Muscle of leg (tissue), 16 donors: ENCODE measurements at places on chromosomes 1 and 21. TPM values are rescaled to one million over a fixed set of nuclear protein-coding genes. Genes with fewer than 3 reads are reported as not detected.

The IVNS1ABP gene
- total RNA-seq: 52.2 TPM

The ARHGEF16 gene
- 0.40 TPM for total RNA-seq

The CD5L gene
- not detected for total RNA-seq

The SH2D1B gene
- 0.27 TPM for total RNA-seq

The ARHGAP29 gene
- total RNA-seq: 29.1 TPM

The OR11L1 gene
- not detected for total RNA-seq

DNA sequence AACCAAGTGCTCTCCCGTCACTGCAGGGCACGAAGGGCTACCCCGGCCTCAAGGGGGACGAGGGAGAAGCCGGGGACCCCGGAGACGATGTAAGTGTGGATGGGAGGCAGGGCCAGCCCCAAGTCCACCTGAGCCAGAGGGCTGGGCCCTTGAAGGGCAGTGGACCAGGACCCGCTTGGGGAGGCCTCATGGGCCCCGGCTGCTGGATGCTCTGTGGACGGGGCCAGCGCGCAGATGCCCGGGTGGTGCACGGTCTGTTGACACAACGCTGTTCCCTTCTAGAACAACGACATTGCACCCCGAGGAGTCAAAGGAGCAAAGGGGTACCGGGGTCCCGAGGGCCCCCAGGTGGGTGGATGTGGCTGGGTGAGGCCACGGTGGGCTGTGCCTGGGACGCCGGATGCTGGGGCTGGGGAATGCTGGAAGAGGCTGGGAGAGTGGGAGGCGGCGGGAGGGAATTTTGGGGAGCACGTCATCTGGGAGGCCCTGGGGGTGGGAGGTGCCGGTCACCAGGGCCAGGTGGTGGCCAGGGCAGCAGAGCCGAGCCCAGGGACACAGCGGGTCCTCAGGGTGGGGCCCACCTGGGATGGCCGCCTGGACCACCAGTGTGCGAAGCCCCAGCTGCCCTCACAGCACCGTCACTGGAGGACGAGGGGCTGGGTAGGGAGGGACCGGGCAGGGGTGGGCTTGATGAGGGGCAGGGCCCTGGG is 17.5 kb downstream of the COL6A1 start:
- H3K4me3 ChIP-seq: no peak overlapping the region
- H3K27ac ChIP-seq: no peak overlapping the region
- peaks cover 92% of the 10 kb centered on the region for H3K36me3 ChIP-seq

DNA sequence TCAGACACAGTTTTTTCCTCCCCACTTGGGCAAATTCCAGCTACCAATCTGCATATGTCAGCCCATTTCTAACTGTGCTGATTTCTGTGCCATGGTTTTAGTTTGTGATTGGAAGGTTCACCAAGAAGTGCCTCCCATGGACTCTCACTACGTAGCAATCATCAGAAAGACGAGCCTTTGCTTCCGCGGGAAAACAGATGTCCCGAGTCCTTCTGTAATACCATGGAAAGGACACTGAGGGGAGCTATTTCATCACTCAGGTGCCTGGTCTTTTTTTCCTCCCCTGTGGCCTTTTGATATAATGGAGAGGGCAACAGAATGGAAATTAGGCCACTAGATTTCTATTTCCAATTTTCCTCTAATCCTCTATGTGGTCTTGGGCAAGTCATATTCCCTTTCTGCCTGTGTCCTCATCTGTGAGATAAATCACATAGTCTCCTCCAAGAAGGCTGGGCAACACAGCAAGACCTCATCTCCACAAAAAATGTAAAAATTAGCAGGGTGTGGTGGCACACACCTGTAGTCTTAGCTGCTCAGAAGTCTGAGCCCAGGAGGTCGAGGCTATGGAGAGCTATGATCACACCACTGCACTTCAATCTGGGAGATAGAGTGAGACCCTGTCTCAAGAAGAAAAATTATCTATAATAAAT is 24.8 kb downstream of the LEMD1 start:
- no peak overlapping the region for H3K4me3 ChIP-seq
- H3K36me3 ChIP-seq: no peaks in the 10 kb centered on the region
- DNase-seq: peak; percentile 29
- H3K27me3 ChIP-seq: peaks cover 3% of the 10 kb centered on the region

GRCh38 chr1:234535763-234536515 is 57.0 kb upstream of the TARBP1 start:
- no peaks in the 10 kb centered on the region for H3K36me3 ChIP-seq
- H3K4me3 ChIP-seq: no peak overlapping the region
- peak overlapping the region; percentile 93 for H3K27ac ChIP-seq
- H3K4me1 ChIP-seq: peaks cover 97% of the 10 kb centered on the region

DNA sequence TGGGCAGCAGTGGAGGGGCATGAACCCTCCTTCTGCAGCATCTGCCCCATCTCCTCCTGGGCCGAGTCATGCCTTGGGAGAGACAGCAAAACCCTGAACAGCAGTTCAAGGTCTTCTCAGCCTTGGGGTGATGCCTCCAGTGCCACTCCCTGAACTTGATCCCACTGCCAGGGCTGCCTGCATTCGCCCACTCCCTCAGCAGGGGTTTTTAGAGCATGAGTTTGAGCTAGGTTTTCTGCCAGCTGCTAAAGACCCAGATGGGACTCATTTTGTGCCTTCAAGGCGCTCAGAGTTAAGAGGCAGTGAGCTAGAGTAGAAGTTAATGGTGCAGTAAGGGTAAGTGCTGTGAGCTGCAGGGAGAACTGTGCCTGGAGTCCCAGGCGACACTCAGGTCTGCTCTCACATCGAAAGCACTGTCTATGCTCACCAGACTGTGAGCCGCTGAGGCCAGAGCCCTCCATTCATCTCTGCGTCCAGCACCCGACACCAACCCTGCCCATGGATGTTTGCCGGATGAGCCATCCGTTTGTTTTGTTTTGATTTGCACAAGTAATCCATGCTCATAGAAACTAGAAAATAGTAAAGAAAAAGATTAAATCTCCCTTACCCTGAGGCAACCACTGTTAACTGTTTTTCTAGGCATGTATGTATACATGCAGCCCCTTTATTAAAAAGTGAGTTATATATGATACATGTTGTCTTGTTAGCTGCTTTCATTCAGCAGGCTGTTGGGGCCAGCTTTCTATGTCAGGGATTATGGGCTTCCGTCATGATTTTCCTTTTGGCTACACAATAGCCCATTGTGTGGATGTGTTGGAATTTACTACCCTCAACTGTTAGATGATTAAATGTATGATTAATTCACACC is 67.8 kb downstream of the VPS26C start:
- peaks cover 64% of the 10 kb centered on the region for H3K36me3 ChIP-seq
- H3K4me1 ChIP-seq: peaks cover 7% of the 10 kb centered on the region
- no peak for DNase-seq
- H3K27ac ChIP-seq: peak overlapping the region; percentile 39
- no peak overlapping the region for H3K4me3 ChIP-seq

GRCh38 chr21:40244981-40245380 is 377.7 kb downstream of the PCP4 start:
- no peaks in the 10 kb centered on the region for H3K36me3 ChIP-seq
- no peak overlapping the region for H3K27ac ChIP-seq
- DNase-seq: no peak

- H3K4me3 ChIP-seq: no peak overlapping the region
- peaks cover 7% of the 10 kb centered on the region for H3K4me1 ChIP-seq
Observed at GRCh38 chr1:235910357-235911299, 43.9 kb upstream of the LYST start.

- DNase-seq: no peak
- no peak overlapping the region for H3K4me3 ChIP-seq
- H3K36me3 ChIP-seq: no peaks in the 10 kb centered on the region
- no peak overlapping the region for H3K27ac ChIP-seq
Observed at GRCh38 chr21:26852423-26852822, 7.2 kb upstream of the ADAMTS1 start.

DNA sequence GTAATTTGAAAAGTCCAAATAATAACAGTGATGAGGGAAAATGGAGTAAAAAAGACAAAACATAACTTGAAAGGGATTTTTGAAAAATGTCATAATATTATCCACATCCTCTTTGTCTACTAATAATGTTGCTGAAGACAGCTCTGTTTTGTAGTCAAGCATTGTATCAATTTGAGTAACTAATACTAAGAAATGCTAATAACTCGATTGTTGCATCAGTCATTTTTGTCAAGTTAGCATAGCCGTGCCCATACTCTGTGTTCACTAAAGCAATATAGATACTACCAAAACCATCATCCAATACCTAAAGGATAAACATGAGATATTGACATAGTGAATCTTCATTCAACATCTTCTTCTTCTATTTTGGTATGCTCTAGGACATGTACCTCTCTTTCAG is 17.3 kb downstream of the PDC start:
- H3K27ac ChIP-seq: no peak overlapping the region
- no peak for DNase-seq
- H3K36me3 ChIP-seq: no peaks in the 10 kb centered on the region
- H3K27me3 ChIP-seq: no peaks in the 10 kb centered on the region

GRCh38 chr1:116496898-116497297 is 73.9 kb downstream of the CD58 start:
- peaks cover 11% of the 10 kb centered on the region for H3K4me1 ChIP-seq
- H3K27me3 ChIP-seq: no peaks in the 10 kb centered on the region
- DNase-seq: no peak
- no peaks in the 10 kb centered on the region for H3K36me3 ChIP-seq

GRCh38 chr1:145719230-145720079 is at the start of gene CD160:
Gene CD160 (plus strand): TSS chr1:145719499. CDS start chr1:145728328, 8,829 bp downstream.
- no peak for DNase-seq
- no peak within 1 kb of the TSS for H3K4me3 ChIP-seq
- no peak within 1 kb of the TSS for H3K27ac ChIP-seq
- H3K4me1 ChIP-seq: peaks cover 11% of the 10 kb centered on the region
- H3K36me3 ChIP-seq: no peaks in the 10 kb centered on the region

DNA sequence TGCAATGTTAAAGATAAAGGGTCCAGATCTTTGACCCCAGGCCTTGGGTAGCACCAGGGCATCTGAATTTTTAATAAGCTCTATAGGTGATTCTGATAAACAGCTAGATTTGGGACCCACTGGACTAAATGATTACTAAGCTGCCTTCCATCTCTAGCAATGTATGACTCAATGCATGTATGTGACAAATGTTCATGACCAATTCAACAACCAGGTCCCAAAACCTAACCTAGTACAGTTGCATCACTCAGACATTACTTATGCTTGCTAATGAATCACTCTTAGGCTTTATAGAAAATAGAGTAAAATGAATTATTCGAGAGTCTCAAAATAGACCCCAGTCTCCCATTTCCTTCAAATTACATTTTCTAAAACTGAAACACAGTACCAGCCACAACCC is 35.5 kb downstream of the RCAN1 start:
- DNase-seq: no peak
- no peaks in the 10 kb centered on the region for H3K27me3 ChIP-seq
- H3K36me3 ChIP-seq: no peaks in the 10 kb centered on the region
- H3K4me1 ChIP-seq: peaks cover 30% of the 10 kb centered on the region
- H3K4me3 ChIP-seq: no peak overlapping the region
- H3K27ac ChIP-seq: no peak overlapping the region

DNA sequence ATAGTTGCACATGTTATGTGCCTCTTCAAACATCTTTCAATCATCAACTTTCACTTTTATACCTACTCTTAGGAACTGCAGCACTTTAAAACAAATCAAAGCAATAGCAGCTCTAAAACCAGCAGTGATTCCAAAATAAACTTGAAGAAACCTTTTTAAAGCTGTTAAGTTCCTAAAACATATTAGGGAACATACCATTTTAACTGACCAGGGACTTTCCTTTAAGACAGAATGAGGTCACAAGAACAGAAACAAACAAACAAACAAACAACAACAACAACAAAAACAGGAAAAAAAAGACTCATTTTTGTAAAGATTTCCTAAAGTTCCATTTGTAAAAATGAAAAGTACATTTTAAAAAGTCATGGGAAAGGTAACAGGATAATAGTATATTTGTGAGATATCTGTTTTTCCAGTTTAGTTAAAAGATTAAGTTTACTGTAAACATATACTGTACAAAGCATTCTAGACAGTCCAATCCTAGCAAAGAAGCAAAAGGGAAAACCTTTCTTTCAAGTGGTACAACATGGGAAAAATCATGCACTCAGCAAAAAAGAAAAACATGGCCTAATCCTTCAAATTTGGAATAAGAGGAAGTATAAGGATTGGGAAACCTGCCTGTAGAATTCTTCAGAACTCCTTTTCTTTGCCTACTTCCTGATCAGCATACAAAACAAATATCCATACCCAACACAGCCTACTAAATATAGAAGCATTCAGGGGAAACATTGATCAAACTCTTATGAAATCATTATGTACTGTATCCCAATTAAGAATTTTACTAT is 45.5 kb downstream of the EPS15 start:
- no peaks in the 10 kb centered on the region for H3K27me3 ChIP-seq
- H3K4me1 ChIP-seq: no peaks in the 10 kb centered on the region
- no peak overlapping the region for H3K4me3 ChIP-seq
- peak; percentile 22 for DNase-seq
- peaks cover 3% of the 10 kb centered on the region for H3K36me3 ChIP-seq
- H3K27ac ChIP-seq: no peak overlapping the region

GRCh38 chr1:215146240-215146975 is 63.9 kb downstream of the KCNK2 start:
- no peak overlapping the region for H3K27ac ChIP-seq
- peak; percentile 56 for DNase-seq
- no peaks in the 10 kb centered on the region for H3K36me3 ChIP-seq
- no peaks in the 10 kb centered on the region for H3K4me1 ChIP-seq
- no peaks in the 10 kb centered on the region for H3K27me3 ChIP-seq

GRCh38 chr21:16873176-16873575 is 639.7 kb upstream of the CXADR start:
- H3K27ac ChIP-seq: no peak overlapping the region
- no peaks in the 10 kb centered on the region for H3K36me3 ChIP-seq
- H3K4me3 ChIP-seq: no peak overlapping the region
- DNase-seq: peak; percentile 15
- H3K4me1 ChIP-seq: no peaks in the 10 kb centered on the region

GRCh38 chr1:71921935-71922559 is 360.3 kb downstream of the NEGR1 start:
- no peaks in the 10 kb centered on the region for H3K36me3 ChIP-seq
- no peaks in the 10 kb centered on the region for H3K27me3 ChIP-seq
- no peak for DNase-seq

- H3K27me3 ChIP-seq: no peaks in the 10 kb centered on the region
- peak overlapping the region; percentile 70 for H3K27ac ChIP-seq
- H3K36me3 ChIP-seq: peaks cover 29% of the 10 kb centered on the region
- no peak overlapping the region for H3K4me3 ChIP-seq
- peak; percentile 83 for DNase-seq
Observed at GRCh38 chr1:214337511-214337910, 56.6 kb downstream of the SMYD2 start.

DNA sequence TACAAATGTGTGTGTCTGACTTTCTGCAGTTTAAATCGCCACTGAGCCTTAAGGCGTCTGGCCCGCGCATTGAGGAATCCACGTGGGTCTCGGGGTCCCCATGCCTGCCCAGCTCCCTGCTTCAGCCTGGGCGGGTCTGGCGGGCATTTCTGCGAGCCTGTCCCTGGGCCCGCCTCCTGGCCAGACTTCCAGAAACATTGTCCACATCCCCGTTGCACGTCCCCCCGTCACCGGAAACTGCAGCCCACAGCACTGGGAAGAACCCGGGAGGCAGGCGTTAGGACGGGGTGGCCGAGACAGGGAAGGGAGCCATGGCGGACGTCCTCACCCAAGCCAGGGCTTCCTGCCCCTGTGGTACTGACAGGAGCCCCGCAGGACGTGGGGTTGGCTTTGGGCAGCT is 113.1 kb upstream of the COL6A1 start:
- no peak overlapping the region for H3K4me3 ChIP-seq
- no peaks in the 10 kb centered on the region for H3K4me1 ChIP-seq
- H3K36me3 ChIP-seq: no peaks in the 10 kb centered on the region
- no peak overlapping the region for H3K27ac ChIP-seq
- peaks cover under 1% of the 10 kb centered on the region for H3K27me3 ChIP-seq

GRCh38 chr1:225735252-225736149 is 42.1 kb upstream of the SRP9 start:
- H3K36me3 ChIP-seq: no peaks in the 10 kb centered on the region
- H3K27me3 ChIP-seq: no peaks in the 10 kb centered on the region
- peaks cover 30% of the 10 kb centered on the region for H3K4me1 ChIP-seq
- DNase-seq: peak; percentile 89
